ENCODE measurements at places on chromosomes 11 and 22.

DNA sequence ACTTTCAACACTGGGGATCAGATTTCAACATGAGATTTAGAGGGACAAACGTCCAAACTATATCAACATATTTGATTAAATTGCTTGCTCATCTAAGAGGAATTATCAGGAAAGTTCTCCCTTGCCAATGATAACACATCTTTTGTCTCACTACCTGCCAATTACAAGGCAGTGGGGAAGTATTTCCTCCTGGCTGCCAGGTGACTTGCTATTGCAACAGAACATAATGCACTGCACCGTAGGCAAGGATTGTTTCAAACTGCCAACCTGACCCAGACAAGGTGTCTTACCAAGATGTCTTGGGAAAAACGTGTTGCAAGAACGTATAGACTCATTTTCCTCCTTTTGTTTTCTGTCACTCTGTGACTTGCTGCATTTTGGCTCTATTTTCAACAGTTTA lies 711.6 kb downstream of the METTL15 start:
- no peak overlapping the region for H3K27ac ChIP-seq
- DNase-seq, result no peak
- no peaks in the 10 kb centered on the region for H3K4me1 ChIP-seq
- H3K27me3 ChIP-seq, result no peaks in the 10 kb centered on the region
- no peak overlapping the region for H3K4me3 ChIP-seq

- H3K27me3 ChIP-seq, result no peaks in the 10 kb centered on the region
- H3K36me3 ChIP-seq, result no peaks in the 10 kb centered on the region
- H3K27ac ChIP-seq, result no peak overlapping the region
- peak; percentile 93 for DNase-seq
- no peaks in the 10 kb centered on the region for H3K4me1 ChIP-seq
Observed at GRCh38 chr22:50030297-50031188, 18.0 kb upstream of the IL17REL start.

GRCh38 chr11:126886636-126887035 lies 113.9 kb downstream of the KIRREL3 start:
- H3K4me3 ChIP-seq, result no peak overlapping the region
- DNase-seq, result no peak
- peaks cover 4% of the 10 kb centered on the region for H3K27me3 ChIP-seq
- no peak overlapping the region for H3K27ac ChIP-seq
- H3K36me3 ChIP-seq, result no peaks in the 10 kb centered on the region

DNA sequence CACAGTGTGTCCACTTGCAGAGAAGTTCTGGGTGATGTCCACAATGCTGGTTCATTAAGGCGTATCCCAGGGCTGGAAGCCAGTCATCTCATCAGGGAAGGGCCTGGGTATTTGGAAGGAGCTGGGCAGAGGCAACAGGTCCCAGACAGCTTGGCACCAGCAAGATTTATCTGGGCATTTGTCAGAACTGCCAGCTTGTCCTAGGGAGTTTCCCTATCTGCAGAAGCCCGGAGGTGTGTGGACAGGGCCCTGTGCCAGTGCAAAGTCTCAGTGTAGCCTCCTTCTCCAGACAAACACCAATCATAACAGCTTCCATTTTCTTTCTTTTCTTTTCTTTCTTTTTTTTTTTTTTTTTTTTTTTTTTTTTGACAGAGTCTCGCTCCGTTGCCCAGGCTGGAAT lies 125.3 kb upstream of the TIMP3 start:
- no peaks in the 10 kb centered on the region for H3K36me3 ChIP-seq
- H3K4me3 ChIP-seq, result no peak overlapping the region

GRCh38 chr22:37549704-37550059 lies 10.6 kb upstream of the CDC42EP1 start:
- no peaks in the 10 kb centered on the region for H3K4me1 ChIP-seq
- H3K36me3 ChIP-seq, result no peaks in the 10 kb centered on the region
- no peak overlapping the region for H3K27ac ChIP-seq
- H3K4me3 ChIP-seq, result no peak overlapping the region

- H3K4me1 ChIP-seq, result no peaks in the 10 kb centered on the region
- H3K36me3 ChIP-seq, result no peaks in the 10 kb centered on the region
- no peak overlapping the region for H3K27ac ChIP-seq
- H3K27me3 ChIP-seq, result no peaks in the 10 kb centered on the region
Observed at GRCh38 chr11:41134971-41135370, 324.5 kb downstream of the LRRC4C start.

Data from aorta (tissue), 5 donors.